CD4-positive, alpha-beta T cell treated with Interleukin-1 beta for 1 hour (primary cell): ENCODE measurements at places on chromosomes 7 and 10.
A peak's percentile ranks its signal among the peaks of the same experiment; 100 is the strongest.

GRCh38 chr7:36315309-36315944 is 74.2 kb upstream of the ANLN start:
- no peak for DNase-seq

DNA sequence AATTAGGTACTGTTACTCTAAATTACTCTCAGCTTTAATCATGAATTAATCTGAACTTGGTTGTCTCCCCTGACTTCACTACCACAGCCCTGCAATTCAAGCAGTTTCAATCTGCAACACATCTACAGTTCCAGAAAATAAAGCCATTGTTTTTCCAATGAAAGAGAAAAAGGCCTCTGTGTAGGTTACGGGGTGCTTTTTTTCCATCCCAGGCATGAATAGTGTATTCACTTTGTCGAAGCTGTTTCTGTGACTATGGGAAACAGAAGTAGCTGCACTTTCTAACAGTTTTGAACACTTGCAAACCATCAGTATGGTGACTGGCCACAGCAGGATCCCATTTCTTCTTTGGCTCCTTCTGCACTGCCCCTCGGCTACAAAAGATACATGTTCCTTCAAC is 460.2 kb downstream of the GRM8 start:
- DNase-seq: no peak

- DNase-seq: no peak
Measured at GRCh38 chr7:39199951-39200350, 222.2 kb downstream of the POU6F2 start.

- no peak for DNase-seq
Measured at GRCh38 chr7:8018961-8019360, 50.4 kb downstream of the GLCCI1 start.

GRCh38 chr7:134561-135256 is 57.7 kb upstream of the FAM20C start:
- no peak for DNase-seq

GRCh38 chr7:7434329-7434728 is 101.3 kb downstream of the COL28A1 start:
- no peak for DNase-seq

GRCh38 chr7:28083164-28083997 is 97.2 kb downstream of the JAZF1 start:
- DNase-seq: peak; percentile 14

DNA sequence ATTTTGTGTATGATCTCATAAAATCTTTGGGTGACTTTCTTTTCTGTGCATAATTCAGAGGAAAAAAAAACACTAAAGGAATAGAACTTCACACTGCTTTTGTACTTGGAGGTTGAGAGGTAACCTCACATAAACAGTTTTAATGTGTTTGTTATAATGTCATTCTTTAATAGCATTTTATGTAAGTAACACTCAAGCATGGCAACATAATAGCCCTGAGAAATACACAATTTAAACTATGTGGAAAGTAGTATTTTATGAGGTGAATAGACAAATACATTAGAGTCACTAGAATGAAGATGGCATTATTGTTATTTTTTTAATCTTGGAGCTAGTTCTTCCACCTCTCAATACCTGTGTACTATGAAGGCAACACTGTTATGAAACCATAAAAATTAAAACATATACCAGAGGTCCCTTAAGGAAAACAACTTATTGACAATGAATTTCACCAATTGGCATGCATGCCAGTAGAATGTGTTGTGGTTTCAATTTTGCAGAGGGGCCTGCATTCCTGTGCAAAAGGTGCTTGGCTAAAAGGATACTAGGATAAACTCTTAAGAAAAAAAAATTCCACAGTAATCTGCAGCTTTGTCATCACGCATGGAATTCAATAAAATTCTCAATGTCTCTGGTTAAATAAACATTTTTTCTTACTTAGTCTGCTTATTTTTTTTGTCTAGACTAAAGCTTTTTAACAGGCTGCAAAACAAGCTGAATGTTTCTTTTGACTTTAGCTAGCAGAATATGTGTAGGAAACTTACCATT is 102.5 kb downstream of the CD36 start:
- DNase-seq: no peak

DNA sequence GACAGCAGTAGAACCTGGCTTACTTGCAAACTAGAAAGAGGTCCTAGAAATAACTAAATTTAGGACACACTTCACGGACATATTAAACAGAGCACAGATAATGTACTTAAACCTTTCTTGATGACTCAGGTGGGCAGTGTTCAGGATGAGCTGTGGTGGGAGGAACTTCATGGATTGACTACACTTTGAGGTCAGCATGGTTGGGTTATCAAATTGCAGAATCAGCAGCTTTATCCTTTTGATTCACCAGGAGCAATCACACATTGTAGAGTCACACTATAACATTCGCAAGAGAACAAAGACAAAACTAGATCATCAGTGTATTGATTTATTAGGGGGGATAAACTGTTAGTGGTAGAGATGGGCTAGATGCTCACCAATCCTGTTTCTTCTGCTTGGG is 38.6 kb upstream of the AGK start:
- no peak for DNase-seq

DNA sequence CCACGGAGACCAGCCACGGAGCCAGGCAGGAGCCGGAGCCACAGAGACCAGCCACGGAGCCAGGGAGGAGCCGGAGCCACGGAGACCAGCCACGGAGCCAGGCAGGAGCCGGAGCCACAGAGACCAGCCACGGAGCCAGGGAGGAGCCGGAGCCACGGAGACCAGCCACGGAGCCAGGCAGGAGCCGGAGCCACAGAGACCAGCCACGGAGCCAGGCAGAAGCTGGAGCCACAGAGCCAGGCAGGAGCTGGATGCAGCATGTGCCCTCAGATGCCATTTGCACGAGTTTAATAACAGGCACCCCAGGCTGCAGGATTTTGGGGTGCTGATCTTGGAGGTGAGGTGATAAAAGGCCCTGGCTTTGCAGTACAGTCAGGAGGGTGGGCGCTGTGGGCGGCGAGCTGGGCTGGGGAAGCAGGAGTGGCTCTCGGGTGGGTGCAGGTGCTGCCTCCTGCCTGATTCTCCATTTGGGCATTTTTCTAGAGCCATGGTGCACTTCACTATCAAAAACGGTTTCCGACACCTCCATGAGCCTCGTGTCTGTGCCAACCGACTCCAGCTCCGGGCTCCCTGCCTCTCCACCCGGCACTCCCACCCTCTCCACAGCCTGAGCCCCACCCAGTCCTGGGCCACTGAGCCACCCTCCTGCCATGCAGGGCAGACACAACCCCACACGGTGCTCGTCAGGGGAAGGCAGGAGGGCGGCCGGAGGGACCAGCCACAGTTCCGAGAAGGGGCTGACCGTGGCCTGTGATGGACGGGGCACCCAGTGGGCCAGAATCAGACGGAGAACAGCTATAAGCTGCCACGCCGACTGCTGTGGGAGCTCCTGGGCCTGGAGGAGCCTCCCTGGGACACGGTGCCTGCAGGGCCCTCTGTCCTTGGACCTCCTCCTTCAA is 40.8 kb upstream of the NKX6-2 start:
- DNase-seq: no peak

DNA sequence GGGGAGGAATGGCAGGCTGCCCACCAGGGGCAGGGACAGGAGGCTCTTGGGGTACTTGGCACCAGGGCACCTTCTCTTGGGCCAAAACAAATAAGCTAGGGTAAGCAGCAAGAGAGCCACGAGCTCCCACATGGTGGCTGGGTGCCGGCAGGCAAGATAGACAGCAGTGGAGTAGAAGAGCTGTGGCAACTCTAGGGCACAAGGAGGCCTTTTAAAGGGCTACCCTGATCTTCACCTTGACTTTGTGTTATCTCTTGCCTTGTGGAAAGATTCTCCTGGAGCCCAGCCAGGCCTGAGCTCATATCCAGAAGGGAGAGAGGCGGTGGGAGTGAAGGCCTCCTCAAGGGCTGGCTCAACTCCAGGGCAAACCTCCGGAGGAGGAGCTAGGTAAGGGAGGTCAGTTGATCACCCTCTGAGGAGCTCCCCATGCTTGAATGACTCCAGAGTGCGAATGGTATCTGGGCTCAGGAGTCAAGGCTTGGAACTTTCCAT is at the start of gene CYP17A1:
Gene CYP17A1 (minus strand): TSS at position 184 of the 492 bp plus-strand sequence. CDS start 52 bp downstream, at position 132.
- DNase-seq: no peak

DNA sequence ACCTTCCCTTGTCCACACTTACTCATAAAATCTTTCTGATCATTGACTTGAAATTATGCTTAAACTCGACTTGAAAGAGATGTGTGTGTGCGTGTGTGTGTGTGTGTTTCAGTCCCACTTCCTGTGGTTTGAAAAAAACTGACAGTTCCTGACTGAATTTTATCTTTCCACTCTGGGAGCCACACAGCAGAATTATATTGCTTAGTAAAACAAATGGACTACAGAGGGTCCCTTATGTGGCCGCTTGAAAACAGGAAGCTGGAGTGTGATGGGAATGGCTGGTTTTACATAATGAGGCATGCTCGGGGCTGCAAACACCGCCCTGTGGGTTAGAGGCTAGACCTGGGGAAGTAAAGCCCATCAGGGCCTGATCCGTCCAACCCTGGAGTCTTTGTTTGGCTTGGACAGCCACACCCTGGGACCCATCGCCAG is 54.8 kb downstream of the LYZL1 start:
- no peak for DNase-seq

DNA sequence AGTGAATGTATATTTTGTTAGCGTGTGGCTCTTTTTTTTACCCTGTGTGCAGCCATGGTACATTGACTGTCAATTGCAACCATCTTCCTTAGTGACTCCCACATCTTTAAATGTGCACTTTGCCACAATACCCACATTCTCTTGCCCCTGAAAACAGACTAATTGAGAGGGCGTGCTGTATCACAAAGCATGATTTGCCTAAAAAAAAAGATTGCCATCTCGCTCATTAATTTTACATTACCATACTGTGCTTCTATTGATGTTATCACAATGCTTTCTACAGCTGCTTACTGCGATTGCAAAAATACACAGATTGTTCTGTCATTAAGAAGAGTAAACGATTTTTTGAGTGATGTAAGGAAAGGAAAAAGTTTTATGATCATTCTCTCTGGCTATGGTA is 613.1 kb upstream of the NRP1 start:
- DNase-seq: no peak

DNA sequence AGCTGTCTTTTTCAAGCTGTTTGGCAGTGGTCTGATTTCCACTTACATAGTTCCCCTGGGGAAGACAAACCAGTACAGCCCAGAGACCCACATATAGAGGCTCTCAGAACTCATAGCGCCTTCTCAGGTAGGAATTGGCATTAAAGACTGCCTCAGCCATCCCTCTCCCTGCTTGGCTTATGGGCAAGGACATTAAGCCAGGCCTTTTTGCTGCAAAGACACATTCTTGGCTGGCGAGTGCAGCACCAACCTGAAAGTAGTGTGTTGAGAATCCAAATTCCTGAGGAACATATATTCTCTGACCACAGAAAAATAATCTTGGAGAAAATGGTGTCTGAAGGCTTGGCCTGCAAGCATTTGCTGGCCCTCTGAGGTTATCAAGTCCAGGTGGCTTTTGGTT is 39.2 kb upstream of the HPS1 start:
- no peak for DNase-seq

GRCh38 chr7:121604627-121605316 is 208.7 kb upstream of the FAM3C start:
- DNase-seq: no peak

- DNase-seq: no peak
Measured at GRCh38 chr10:108787932-108788331, 1135.4 kb downstream of the XPNPEP1 start.

GRCh38 chr7:134329614-134330346 is 13.1 kb upstream of the SLC35B4 start:
- no peak for DNase-seq

DNA sequence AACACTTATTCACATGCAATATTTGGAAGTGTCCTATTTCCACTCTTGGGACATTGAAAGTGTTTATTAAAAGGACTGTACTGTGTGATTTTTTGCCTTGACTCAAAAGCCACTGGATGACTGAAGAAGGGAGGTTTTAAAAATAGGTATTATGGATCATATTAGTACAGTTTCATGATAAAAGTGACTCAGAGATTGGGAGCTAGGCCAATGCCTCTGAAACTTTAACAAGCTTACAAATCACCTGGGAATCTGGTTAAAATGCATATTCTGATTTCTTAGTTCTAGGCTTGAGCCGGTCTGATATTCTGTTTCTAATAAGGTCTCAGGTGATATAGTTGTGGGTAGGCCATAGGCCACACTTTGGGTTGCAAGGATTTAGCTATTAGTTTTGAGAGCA is 191.2 kb downstream of the PLXDC2 start:
- DNase-seq: no peak

DNA sequence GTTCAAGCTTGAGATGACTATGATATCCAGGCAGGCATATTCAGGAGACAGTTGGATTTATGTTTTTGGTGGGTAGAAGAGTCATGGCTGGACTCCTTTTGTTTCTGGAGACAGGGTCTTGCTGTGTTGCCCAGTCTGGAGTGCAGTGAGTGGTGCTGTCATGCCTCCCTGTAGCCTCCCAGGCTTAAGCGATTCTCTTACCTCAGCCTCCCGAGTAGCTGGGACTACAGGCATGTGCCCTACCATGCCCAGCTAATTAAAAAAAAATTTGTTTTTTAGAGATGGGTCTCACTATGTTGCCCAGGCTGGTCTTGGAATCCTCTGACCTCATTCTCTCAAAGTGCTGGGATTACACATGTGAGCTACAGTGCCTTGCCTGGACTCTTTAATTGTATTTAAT is 62.0 kb downstream of the ADK start:
- no peak for DNase-seq

DNA sequence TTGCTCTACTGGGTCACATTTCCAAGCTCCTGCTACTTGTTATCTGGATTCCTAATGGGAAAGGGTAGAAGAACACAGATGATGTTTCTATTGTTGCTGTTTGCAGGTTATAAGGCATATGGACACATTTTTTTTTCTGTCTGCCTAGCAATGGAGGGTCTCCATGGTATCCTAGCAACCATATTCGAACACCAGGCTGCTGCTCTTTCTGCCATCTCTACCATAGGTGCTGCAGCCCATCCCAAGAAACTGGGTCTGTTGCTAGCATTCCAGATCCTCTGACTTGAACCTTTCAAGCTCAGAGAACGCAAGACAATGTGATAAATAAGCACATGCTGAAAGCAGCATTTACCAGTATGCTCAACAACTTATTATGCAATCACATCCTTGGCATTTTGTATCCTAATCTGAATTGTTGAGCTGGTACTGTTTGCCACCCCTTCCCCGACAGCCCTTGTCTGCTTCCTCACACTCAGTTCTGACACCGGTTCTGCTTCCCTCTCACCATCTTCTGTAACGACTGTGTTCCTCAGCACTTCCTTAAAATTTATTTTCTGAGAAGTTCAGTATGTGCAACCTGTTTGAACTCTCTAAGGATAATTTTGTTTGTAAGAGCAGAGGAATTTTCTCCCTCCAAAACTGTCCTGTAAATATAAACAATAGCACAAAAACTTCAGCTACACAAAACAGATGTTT is 6.2 kb downstream of the PRKG1 start:
- no peak for DNase-seq

GRCh38 chr7:150983893-150984368 is 5.8 kb upstream of the KCNH2 start:
- no peak for DNase-seq

- DNase-seq: no peak
Measured at GRCh38 chr10:67259319-67259929, 333.6 kb downstream of the LRRTM3 start.
